ENCODE measurements at places on chromosomes 4 and X.

DNA sequence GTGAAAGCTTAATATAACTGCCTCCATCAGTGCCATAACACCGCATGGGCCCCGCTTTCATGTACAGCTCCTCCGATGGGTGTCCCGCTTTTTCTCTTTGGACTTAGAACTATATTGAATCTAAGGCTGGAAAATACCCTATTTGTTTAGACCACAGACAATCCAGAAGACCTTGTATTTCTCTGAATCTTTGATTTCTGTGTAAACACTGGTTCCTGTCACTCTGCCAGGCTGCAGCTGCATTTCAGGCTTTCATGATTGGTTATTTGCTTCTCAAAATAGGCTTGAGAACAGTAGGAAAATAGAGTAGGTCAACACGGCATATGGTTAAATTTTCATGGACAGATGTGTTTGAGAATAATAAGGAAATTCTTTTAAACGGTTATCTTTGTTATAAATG is 80.0 kb downstream of the NWD2 start:
- DNase-seq = no peak

- no peak for DNase-seq
Observed at GRCh38 chr4:87268411-87268810, 48.0 kb upstream of the KLHL8 start.

DNA sequence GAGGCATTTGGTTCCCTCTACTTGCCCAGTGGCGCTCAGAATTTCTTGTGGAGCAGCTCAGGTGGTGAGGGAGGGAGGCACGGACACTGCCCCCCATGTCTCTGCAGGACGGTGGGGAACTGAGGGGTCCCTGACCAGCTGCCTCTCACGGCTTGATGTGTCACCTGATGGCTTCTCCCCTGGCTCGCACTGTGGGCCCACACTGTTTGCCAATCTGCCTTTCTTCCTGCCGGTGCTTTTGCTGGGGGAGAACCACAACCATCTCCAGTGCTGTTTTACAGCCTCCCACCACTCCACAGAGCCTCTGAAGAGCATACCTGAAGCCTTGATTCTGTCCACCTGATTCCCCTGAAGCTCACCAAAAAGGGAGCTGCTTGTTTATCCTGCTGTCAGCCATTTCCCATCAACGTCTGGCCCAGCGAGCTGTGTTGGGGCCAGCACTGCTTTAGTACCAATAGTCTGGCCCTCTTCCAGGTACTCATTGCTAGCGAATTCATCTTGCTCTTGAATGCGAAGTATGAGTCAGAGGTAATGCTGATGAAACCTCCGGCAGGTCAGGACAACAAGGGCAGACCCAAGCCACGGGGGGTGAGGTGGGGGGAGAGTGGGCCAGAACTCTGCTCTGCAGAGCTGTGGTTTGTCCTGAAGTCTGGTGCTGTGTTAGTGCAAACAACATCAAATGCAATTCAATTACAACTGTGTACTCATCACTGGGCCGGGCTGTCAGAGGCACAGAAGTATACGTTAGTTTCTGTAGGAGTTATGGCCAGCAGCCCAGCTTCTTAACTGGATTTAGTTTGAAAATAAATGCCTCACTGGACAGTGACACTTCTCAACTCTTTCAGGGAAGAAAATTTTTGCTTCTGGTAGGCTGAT is 208.3 kb upstream of the JADE1 start:
- DNase-seq = no peak

DNA sequence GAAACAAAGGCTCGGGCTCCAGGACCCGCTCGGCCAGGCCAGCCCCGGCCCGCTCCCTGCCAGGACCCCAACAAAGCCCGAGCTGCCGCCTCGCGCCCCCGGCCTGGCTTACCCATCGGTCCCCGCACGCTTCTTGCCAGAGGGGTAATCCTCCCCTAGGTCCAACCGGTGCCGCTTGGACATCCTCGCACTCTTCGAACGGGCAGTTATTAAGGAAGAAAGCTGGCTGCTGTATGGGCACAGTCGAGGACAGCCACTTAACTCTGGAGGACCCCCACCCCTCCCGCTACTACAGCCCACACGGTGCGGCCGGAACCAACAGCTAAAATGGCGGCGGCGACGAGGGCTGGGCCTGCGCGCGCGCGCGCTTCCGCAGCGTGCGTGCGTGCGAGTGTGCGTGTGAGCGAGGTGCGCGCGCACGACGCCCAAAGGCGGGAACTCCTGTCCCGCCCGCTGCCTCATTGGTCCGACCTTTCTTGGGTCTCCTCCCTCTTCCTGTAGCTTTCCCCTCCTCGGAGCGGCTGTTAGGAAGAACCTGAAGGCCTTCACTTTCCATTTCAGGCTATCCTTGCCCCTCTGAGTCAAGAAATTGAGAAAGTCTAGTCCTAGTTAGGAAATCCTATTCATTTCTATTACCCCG is at the start of gene DHX15:
DHX15 (minus strand) TSS at position 344 of the 640 bp plus-strand sequence; CDS start at position 183, 161 bp downstream.
- DNase-seq = peak; percentile 91

Data from renal cortex interstitium (tissue), 15 donors.